ENCODE measurements at places on chromosomes 4 and X.
A peak's percentile ranks its signal among the peaks of the same experiment; 100 is the strongest.

DNA sequence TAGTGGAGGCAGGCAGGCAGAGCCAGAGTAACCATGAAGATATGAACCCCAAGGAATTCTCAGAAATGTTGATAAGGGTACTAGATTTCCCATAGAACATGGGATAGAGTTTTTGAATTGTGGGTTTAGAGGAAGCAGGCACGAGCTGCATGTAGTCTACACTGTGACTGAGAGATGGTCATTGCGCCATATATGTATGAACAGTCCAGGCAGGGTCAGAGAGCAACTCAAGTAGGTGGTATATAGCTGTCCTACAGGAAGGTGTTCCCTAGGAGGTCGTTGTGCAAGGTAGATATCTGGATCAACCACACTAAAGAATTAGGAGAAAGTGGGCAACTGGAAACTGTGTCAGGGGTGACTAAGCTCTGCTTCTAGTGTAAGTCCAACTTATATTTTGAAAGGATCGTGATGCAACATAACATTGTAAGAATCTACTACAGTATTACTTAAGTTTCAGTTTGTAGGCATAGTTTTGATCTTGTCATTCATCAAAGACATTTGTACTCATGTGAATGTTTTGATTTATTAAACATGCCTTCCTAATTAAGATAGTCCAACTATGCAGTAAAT, 94.6 kb downstream of the HPGD start:
- no peak for DNase-seq

DNA sequence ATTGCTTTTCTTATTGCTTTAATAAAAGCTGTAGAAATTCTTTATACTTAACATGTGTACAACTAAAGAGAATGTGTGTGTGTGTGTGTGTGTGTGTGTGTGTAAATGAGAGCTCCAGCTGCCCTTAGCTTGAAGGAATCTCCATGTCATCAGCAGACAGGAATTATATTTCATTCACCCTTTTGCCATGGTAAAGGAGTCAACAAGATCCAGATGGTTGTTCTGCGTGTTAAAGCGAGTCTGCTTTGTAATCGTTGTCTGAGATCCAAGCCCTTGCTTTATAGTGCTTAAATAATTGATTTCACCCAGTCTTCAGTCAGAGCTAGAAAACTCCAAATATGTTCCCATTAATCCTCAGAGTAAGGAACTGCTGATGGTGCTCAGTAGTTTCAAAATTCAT, 285.5 kb downstream of the PDGFC start:
- DNase-seq, result no peak

DNA sequence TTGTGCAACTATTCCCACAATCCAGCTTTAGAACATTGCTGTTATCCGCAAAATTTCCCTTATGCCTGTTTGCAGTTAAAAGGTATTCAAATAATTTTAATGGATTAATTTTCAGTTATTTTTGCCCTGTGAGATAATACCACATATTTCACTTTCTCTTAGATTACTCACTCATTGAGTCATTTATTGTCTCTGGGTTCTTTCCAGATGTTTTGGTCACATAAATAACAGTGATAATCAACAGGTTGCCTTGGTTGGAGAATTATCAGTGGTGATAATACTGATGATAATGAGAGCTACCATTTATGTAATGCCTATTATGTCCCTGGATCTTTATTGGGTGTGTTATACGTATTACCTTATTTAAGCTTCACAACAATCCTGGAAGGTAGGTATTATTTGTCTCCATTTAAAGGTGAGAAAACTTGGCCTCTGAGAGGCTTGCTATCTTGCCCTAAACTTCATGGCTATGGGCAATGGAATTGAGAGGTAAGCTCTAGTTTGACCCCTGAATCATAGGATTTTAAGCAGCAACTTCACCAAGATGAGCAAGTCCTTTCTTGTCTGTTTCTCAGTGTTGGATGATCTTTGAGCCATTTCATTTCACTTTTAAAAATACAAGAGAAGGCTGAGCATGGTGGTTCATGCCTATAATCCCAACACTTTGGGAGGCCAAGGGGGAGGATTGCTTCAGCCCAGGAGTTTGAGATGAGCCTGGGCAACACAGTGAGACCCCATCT, 87.4 kb downstream of the KIT start:
- DNase-seq, result no peak

DNA sequence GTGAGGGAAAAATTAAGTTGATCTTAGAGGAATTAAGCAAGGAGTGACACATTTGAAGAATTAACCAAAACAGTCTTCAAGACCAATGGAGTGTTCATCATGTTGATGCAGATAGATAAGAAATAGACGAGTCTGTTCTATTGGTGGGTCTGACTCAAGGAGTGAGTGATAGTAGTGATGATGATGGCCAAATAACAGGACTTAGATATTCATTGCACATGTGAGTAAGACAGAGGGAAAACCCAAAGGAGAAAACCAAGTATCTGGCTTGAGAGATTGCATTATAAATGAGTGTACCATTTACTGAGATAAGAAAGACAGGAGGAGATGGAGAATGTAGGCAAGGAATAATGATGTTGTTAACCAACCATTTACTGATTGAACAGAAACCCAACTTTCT, 321.3 kb downstream of the ADGRL3 start:
- DNase-seq, result no peak

- DNase-seq, result no peak
These were observed 42.1 kb downstream of the AFF1 start for GRCh38 chr4:86976801-86977485.

GRCh38 chr4:20180509-20180908, 71.2 kb upstream of the SLIT2 start:
- DNase-seq, result no peak

DNA sequence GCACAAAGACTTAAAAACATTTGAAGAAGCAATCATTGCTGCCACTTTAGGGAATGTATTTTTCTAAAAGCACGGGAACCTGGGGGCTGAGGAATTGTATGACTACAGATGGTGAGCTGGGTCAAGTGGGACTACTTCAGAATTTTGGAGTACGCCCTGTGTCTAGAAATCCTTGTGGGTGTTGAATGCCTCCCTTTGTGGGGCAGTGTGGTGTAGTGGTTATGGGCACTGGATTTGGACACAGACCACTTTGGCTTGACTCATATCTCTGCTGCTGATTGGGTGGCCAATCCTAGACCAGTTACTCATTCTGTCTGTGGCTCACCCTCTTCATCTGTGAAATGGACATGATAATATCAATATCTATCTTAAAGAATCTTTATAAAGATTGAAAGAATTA, 155.0 kb upstream of the RPS6KA3 start:
- DNase-seq, result no peak

DNA sequence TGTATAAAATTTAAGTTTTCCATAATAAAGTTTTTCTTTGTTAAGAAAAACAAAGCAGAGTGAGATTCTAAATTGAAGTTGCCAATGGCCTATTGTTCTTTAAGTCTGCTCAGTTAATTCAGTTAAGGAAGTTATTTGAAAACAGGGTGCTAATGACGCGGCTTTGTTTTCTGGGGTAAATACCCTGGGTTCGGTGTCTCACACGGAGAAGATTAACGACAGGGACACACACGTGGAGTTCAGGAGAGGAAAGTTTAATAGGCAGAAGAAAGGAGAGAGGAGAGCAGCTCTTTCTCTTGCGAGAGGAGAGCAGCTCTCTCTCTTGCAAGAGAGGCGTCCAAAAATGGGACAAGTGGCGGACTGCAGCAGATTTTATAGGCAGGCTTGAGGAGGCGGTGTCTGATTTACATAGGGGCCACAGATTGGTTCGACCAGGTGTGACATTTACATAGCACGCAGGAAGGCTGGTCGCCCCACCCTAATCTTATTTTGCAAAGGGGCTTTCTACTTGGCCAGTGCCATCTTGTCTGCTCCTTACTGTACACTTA, 9.6 kb downstream of the CA5B start:
- DNase-seq, result peak; percentile 41

DNA sequence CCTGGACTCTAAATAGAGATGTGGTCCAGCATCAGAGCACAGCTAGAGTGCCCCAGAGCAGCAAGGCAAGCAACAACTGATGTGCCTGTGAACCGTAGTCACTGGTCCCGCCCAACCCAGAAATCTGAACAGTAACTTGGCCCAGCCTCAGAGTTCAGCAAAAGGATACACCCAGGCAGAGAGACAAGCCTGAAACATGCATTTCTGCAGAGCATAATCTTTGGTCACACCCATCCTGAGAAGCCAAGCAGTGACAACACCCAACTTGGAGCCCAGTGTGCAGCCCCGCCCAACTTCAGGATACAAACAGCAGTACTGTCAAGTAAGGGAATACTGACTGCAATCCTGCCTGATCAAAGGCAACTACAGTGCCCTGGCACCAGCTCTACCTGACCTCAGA, 78.9 kb downstream of the CCDC160 start:
- DNase-seq, result no peak

GRCh38 chrX:15973299-15973698, 118.7 kb upstream of the AP1S2 start:
- DNase-seq, result peak; percentile 85

DNA sequence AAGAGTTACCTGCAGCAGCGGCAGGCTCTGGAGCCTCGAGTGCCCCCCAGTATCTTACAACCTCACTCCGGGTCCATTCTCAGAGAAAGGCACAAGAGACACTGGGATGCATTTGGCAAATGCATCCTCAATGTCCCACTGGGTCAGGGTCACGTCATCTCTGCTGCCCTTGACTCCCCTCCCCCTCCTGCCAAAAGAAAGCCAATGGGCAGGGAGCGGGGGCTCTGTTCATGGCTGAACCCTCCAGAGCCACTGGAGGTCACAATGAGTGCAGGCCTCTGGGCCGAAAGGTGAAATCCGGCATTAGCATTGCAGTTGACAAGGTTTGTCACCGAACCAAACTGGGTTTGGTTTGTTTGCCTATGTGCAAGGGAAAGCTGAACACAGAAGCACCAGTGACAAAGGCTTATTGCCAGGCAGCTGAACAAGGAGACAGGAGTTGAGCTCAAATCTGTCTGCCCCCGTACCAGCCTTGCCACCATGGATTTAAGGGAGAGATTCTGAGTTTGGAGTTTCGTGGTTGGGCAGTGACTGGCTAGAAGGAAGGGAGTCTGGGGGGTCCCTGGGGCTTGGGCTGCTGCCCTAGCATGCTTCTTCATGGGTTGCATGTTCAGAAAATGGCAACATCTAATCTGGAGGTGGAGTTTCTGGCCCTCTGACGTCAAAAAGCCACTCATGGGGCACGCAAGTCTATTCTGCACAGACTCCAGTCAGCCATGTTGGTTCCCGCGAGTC, 64.3 kb downstream of the HTRA3 start:
- no peak for DNase-seq

GRCh38 chrX:633043-633984, 2.7 kb downstream of the SHOX start:
- no peak for DNase-seq

DNA sequence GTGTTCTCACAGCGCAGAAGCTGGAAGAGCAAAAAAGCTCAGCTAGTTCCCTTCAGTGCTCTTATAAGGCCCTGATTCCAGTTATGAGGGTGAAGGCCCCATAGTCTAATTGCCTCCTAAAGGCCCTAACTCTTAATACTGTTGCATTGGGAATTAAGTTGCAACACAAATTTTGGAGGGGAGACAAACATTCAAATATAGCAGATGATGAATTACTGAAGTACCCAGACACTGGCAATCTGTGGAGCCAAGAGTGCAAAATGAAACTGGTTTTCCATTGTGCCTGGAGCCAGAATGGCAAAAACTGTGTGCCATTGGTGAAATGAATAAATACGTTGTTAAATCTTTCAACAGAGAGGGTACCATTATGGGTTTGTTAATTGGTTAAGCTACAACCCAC, 356.0 kb downstream of the PPARGC1A start:
- DNase-seq, result no peak

DNA sequence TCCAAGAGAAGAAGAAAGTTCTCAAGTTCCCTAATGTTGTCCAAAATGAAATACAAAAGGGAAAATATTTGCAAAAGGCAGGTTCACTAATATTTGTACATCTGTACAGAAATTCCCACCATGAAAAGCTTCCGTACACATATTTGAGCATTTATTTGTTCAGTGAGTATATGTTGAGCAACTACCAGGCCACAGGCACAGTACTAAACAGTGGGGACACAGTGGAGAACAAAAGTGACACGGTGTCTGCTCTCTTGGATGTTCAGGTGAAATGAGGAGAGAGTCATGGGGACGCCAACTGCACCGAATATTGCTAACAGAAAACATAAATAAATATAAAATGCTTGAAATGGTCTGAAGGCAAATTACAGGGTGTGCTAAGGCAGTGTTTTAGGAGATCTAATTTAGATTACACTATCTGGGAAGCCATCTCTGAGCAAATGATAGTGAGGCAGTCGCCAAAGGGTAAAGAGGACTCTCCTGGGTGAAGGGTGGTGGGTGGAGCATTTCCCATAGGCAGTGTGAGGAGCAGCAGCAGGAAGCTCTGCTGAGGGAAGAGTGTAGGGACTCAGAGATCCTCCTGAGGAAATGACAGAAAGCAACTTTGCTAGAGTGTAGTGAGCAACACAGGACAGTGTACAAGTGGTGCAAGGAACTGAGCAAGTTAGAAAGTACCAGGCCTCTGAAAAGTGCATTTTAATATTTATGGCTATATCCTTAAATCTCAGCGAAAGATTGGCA, 375.2 kb downstream of the GALNTL6 start:
- DNase-seq, result peak; percentile 9

DNA sequence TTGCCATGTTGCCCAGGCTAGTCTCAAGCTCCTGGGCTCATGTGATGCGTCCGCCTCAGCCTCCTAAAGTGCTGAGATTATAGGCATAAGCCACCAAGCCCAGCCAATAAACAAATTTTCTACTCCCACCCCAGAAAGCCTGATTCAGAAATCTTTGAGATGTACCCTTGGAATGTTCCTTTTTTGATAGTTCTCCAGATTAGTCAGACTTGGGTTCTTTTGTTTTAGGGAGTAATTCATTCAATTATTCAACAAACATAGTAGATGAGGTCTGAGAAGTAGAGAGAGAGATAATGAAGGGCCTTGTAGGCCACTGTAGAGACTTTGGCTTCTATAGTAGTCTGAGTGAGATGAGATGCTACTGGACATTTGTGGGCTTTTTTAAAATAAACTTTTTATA, 27.8 kb downstream of the RP2 start:
- no peak for DNase-seq

- no peak for DNase-seq
These were observed 37.6 kb downstream of the GABRB1 start for GRCh38 chr4:47068986-47069385.

GRCh38 chr4:14392378-14392777, 609.9 kb upstream of the CPEB2 start:
- peak; percentile 20 for DNase-seq

- no peak for DNase-seq
These were observed 39.5 kb downstream of the SPARCL1 start for GRCh38 chr4:87489678-87490077.

All from mesendoderm (in vitro differentiated cells).